Globus pallidus (tissue), 1 donor: ENCODE measurements at places on chromosomes 7 and 10.
A peak's percentile ranks its signal among the peaks of the same experiment; 100 is the strongest.

DNA sequence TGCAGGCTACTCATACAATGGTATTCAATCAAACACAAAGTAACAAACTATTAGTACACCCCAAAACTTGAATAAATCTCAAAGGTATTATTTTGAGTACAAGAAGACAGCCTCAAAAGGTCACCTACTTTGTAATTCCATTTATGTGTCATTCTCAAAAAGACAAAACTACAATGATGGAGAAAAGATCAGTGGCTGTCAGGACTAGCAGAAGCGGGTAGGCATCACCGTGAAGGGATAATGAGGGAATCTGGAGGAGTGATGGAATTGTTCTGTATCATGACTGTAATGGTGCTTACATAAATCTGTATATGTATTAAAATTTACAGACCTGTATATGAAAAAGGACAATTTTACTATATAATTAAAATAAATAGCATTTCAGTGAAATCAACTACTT, 37.0 kb downstream of the COG5 start:
- no peak for DNase-seq

GRCh38 chr10:104928734-104929133, 287.6 kb downstream of the SORCS3 start:
- DNase-seq, result no peak

GRCh38 chr7:117004899-117005298, 51.6 kb downstream of the ST7 start:
- DNase-seq, result no peak

DNA sequence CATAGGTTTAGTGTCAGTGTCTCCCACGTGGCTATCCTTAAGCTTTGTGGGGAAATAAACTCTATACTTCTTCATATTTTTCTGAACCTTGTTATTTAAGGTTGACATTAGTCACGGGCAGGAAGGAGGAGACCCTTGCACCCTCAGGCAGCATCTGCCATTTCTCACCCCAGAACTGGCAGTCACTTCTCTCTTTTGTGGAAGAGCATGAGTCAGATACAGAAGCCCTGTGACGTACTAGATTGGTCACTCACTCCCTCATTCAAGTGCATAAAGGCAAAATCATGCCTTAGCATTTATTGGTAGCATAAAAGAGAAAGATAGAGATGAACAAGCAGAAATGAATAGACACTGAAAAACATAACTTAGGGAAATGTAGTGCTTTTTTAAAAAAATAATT, 206.0 kb upstream of the MDFIC start:
- no peak for DNase-seq

DNA sequence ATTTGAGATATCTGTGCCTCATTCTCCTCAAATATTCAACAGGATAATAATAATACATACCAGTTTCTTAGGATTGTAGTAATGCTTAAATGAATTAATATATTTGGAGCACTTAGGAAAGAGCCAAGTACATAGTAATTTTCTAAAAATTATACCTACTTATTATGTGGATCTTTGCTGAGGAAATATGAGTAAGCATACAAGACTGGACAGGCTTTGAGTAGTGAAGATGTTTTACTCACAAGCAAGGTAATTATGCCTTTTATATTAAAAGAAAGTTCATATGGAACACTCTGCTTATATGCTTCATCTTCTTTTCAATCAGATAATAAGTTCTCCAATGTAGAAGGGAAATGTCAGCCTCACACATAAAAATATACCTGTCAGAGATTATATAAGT, 337.5 kb upstream of the KAT6B start:
- no peak for DNase-seq

DNA sequence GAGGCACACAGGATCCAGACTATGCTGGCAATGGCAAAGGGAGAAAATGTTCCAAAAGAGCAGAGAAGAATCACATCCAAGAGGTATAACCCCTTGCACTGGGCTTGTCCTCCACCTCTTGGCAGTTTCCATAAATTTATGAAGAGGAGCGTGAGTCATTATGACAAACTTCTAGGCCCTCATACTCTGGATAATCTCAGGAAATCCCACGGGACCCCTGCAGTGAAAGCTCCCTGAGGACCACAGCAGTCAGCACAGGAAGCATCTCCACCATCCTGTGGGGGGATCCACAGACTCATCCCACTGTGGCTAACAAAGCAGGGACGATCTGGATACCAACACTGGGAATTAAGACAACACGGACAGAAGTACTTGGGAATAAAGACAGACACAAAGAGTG, 30.3 kb upstream of the GPAM start:
- no peak for DNase-seq

GRCh38 chr7:155009570-155010157, 6.7 kb upstream of the PAXIP1 start:
- DNase-seq, result no peak

- DNase-seq, result no peak
Observed at GRCh38 chr10:116637830-116638229, 17.1 kb downstream of the PNLIPRP2 start.

DNA sequence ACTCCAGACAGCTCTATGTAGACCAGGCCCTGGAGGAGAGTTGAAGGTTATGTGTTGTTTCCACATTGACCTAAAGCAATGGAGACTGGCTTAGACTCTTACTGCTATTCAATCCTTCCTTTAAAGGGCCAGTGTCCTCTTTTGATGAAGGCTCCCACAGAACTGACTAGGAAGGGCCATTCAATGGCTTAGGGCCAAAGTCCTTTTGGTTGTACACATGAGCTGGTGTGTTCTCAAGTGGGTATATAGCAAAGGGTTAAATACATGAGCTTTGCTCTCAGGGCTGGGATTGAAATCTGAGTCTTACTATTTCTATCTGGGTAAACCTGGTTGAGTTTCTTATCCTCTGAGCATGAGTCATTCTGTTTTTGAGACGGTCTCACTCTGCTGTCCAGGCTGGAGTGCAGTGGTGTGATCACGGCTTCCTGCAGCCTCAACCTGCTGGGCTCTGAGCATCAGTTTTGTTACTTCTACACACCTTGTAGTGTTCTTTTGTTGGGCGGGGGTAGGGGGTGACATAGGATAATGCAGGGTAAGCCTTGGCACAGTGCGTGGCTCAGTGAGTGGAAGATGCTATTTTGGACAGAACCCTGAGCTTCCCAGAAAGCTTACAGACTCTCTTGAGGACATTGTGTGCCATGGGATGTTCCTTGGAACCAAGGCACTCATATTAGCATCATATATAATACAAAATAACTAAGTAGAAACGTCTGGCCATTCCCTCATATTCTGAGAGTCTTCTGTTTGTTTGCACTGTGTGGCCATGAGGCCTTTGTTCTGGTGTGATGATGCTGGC, 90.1 kb downstream of the ABCC2 start:
- DNase-seq, result no peak

DNA sequence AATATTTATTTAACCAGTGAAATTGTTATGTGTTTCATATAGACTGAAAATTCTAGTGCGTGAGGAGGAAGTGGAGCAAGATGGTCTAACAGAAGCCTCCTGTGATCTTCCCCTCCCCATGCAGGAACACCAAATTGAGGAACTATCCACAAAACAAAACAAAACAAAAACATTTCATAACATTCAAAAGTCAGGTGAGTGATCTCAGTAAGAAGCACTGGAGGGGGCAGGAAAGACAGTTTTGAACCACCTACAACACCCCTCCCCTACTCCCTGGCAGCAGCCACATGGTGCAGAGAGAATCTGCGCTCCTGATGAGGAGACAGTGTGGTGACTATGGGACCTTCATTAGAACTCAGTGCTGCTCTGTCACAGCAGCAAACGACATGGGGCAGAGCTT, 221.9 kb upstream of the SEMA3C start:
- peak; percentile 23 for DNase-seq

DNA sequence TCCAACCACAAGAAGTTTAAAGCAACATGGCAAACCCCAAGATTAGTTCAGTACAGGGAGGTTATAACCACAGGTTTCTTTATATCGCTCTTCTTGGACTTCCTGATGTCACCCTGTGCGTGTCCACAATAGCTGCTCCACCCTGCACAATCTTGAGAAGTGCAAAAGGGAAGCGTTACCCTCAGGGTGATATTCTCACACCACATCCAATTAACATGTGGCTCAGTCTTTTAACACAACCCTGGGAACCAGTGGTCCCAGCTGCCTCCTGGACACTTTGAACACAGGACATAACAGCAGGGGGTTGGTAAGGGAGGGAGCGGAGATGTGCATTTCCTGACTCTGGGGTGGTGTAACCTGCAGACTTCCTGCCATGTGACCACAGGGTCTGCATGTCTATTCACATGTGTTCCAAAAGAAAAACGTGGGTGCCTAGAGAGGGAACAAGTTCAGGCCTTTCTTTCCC, 64.6 kb downstream of the GSAP start:
- no peak for DNase-seq

- no peak for DNase-seq
Observed at GRCh38 chr7:73701357-73701995, 18.0 kb downstream of the STX1A start.

GRCh38 chr7:143398616-143399015, 10.0 kb downstream of the EPHA1 start:
- DNase-seq, result no peak

- DNase-seq, result no peak
Observed at GRCh38 chr10:55287346-55287745, 486.3 kb upstream of the PCDH15 start.

DNA sequence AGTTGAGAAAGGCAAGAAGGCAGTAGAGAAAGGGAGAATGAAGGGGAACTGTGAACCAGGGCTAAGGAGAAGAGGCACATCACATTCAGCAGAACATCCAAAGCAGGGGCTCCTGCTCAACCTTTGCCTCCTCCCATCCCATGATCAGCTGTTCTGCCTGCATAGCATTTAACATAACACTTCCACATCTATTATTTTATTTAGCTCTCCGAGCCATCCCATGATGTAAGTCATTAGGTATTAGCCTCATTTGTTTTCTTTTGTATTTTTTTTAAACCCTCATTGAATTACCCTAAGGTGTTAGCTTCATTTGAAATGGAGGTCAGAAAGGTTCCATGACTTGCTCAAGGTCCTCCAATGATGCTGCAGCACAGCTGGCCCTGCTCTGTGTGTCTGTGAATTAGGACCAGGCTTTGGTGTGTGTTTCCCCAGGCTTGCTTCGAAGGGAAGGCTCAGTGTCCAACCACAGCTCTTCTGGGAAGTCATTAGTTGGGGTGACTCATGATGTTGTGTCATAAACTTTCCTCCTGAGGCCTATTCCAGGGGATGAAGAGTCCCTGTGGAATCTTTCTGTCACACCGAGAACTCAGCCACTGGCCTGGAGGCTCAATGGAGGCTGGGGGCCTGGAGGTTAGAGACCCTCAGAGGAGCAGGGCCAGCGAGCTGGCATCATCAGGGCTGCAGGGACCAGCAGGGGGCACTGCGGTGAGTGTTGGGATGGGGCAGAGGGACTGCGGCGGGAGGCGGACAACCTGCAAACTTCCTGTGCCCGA, 16.5 kb downstream of the NPFFR1 start:
- no peak for DNase-seq

DNA sequence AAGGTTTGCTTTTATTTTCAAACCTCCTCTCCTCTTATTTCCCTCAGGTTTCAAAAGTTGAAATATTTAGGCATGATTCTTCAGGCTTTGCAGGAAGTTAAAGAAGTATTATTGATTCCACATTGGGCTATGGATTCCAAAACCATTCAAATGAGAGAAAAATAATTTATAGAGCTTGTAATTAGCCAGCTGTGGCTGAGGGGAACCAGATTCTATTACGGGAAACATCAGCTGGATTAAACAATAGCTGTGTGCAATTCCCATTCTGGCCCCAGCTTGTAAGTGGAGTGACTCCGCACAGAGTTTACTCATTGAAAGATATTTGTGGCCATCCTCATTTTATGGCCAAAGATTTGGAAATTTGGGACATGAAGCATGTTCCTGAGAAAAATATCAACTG, 77.0 kb upstream of the PHYHIPL start:
- DNase-seq, result peak; percentile 62

DNA sequence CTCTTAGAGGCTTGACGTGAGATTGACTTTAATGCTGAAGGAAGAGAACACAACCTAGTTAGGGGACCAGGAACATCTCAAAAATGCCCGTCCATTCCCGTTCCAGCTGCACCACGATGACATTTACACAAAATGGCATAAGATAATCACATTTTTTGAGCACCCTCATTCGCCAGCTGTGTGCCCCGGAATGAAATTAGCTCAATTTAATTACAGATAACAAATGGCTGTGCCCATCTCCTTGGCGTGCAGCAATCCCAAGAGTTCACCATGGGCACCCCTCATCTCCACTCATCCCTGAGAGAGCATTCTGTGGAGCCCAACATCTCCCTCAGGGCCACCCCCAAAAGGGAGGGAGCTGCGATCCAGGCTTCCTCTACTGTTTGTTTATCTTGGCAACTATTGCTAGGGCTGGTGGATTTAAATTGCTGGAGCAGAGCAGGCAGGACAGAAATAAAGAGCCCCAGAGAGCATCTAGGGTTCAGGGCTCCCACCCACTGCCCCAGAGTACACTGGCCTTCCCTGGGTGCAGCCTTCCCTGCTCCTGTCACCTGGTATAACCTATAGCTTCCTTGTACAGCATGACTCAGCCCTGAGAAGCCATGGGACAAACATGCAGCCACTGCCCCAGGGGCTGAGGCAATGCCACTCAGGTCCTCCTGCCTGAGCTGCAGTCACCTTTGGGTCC, 263.5 kb downstream of the ZEB1 start:
- DNase-seq, result no peak

DNA sequence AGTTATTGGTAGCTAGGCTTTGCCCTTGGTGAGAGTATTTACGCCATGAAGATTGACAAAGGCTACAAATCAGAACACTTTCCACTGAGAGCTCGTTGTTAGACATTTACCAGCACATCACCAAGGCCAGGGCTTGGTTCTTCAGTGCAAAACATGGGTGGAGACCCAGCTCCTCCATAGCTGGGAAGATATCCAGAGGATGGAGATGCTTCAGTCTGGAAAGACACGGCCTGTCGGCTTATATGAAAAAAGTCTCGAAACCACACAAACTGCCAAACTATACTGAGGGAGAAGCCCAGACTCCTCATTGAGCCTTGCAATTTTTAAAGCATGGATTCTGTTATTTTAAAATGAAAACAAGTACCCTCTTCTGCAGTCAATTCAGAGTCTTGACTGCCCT, 83.4 kb upstream of the ANLN start:
- DNase-seq, result no peak

DNA sequence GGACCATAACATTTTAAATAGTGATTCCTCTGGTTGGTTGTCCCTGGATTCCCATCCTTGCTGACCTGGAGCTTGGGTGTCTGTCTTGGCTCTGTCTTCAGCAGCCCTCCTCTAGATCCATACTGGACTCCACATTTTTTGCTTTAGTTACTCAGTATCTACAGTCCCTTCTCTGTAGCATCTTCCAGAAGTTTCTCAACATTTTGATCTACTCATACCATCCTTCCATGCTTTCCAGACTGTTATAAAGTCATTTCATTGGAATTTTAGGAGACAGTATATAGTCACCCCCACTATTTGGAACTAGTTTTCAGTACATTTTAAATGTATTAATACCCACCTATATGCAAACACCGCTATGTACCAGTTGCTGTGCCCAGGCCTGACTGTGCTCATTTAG, 25.8 kb downstream of the APBB1IP start:
- DNase-seq, result no peak

DNA sequence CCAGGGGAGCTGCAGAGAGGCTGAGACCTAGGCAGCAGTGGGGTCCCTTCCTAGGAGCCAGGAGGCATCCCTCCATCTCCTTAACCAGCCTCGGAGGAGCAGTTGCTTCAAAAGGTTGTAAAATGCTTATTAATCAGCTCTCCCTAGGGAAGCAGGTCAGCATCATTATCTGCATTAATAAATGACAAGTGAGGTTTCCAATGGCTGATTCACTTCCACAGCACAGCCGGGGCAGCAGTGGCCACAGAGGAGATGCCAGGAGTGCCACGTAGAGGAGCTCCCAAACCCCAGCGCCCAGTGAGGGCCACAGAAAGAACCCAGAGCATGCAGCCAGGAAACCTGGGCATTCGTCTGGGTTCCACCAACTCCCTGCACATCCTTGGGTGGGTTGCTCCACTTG, 8.2 kb upstream of the NPFFR1 start:
- DNase-seq, result no peak
